ENCODE measurements at places on chromosomes 13 and 19. TPM values are rescaled to one million over a fixed set of nuclear protein-coding genes. Genes with fewer than 3 reads are reported as not detected.

- no peak for DNase-seq
These were observed 26.5 kb downstream of the MPND start for GRCh38 chr19:4369888-4370260.

- no peak for DNase-seq
These were observed 4.3 kb upstream of the ZNF17 start for GRCh38 chr19:57406516-57407123.

GRCh38 chr19:13015361-13016223 is 20.3 kb downstream of the NFIX start:
- DNase-seq = no peak

DNA sequence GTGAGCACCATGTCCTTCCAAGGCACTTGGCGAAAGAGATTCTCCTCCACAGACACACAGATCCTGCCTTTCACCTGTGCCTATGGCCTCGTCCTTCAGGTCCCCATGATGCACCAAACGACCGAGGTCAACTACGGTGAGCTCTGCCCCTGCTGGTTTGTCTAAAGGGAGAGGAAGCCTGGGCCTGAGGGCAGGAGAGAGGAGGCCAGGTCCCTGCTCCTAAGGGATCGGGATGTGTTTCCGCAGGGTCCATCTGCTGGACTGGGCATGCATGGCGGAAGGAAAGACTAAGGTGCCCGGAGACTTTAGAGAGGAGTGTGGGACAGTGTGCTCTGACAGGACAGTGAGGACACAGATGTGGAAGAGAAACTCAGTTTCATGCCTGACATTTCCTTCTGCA is 7.6 kb downstream of the SERPINE3 start:
- no peak for DNase-seq

GRCh38 chr19:50495020-50495531 is 15.9 kb downstream of the JOSD2 start:
- no peak for DNase-seq

- no peak for DNase-seq
These were observed 961.8 kb upstream of the SPRY2 start for GRCh38 chr13:81302677-81303076.

DNA sequence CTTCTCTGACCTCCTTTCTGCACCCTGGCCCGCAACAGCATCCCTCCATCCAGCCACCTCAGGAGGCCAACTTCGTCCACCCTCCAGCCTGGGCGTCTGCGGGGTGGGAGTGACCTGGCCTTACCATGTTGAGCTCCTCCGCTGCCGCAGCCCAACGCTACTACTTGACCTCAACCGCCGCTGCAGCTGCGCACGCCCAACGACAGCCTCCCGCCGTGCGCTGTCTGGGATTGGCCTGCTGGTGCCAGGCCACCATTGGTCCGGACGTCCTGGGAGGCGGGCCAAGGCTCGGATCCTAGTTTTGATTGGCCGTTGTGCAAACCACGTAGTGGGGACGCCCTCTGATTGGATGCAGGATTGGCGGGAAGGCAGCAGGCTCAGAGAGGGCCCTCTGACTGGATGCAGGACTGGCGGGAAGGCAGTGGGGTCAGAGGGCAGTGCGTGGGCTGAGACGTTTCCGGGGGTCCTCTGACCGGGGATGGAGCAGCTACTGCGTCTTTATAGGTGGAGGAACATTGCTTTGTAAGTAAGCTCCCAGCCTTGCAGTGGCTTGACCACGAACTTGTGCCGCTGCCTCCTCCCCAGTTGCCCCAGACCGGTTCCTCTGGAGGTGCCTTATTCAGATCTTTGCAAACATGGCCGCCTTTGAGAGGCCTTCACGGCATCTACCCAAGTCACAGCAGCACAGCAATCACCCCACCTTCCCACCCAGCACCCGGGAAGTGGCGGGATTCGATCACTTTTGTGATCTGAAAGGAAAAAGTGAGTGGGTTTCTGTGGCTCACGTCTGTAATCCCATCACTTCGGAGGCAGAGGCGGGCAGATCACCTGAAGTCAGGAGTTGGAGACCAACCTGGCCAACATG is at the start of gene TUBA3C:
TSS of gene TUBA3C (minus strand) at position 204 of the 865 bp plus-strand sequence. CDS start at position 127, 77 bp downstream.
- peak; percentile 79 for DNase-seq

GRCh38 chr19:12792051-12792852 is 966 bp downstream of the JUNB start:
- no peak for DNase-seq

DNA sequence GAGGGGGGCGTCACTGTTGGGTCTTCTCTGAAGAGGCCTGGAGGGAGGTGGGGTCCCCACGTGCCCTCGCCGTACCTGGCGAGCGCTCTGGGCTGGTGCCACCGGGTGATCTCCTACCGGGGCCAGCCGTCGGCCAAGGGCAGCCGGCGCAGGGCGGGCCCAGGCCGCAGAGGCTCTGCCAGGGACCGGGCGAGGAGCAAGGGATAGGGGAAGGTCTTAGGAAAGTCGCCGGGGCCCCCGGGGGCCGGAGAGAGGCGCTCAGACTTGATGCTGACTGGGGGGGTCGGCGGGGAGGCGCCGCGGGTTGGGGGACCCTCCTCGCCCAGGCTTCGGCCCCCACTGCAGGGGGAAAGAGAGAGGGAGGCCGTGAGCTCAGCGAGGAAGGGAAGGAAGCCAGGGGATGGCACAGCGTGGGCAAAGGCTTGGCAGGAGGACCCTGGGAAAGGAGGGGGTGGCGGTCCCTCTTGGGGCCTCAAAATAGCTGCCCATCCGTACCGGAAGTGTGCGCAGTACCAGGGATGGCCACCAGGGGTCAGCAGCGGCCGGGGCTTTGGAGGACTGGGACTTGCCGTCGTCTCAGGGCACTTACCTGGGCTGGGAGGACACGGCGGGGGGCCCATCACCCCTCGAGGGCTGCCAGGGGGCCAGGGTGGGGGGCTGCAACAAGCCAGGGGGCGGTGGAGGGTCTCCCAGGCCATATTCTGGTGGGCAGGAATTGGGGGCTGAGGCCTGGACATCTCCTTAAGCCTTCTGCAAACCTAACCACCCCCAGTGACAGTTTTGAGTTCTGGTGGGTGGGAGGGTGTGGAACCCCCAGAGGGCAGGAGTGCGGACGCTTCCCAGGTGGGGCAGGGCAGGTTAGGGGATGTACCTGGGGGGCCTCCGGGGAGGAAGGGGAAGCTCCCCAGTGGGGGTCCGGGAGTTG is 7.7 kb upstream of the TMEM161A start:
- DNase-seq = peak; percentile 93

- no peak for DNase-seq
These were observed 66.9 kb upstream of the DIAPH3 start for GRCh38 chr13:60230593-60230992.

GRCh38 chr19:55131421-55131820 is 14.0 kb upstream of the PPP1R12C start:
- DNase-seq = no peak

GRCh38 chr19:15893477-15893876 is 4.4 kb downstream of the CYP4F2 start:
- no peak for DNase-seq

- no peak for DNase-seq
These were observed 213.5 kb downstream of the DIAPH3 start for GRCh38 chr13:59950266-59950665.

DNA sequence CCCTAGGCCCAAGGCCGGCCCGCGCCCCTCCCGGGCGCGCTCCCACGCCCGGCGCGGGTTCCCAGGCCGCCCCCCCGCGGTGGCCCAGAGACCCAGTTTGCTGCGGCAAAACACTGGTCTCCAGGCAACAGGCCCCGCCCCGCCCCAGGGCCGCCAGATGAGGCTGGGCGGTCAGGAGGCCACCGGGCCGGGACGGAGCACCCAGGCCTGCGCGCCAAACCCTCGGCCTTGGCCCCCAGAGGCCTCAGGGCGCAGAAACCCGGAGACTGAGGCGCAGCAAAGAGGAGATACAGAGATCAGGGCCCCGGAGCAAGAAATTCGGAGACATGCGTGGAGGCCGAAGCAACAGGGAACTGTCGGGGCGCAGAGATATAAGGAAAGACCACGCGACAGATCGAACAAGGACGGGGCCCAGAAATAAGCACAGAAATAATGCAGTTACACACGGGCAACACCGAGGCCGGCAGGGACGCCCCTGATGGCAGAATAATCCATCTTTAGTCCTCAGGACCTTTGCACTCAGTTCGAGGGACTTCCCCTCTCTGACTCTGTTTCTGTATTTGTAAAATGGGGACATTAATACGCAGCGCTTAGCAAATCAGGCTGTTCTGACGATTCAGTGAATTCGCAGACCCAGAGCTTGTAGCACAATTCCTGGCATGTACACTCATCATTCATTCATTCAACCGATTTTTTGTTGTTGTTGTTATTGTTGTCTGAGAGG is 20.8 kb upstream of the ERCC1 start:
- peak; percentile 97 for DNase-seq

DNA sequence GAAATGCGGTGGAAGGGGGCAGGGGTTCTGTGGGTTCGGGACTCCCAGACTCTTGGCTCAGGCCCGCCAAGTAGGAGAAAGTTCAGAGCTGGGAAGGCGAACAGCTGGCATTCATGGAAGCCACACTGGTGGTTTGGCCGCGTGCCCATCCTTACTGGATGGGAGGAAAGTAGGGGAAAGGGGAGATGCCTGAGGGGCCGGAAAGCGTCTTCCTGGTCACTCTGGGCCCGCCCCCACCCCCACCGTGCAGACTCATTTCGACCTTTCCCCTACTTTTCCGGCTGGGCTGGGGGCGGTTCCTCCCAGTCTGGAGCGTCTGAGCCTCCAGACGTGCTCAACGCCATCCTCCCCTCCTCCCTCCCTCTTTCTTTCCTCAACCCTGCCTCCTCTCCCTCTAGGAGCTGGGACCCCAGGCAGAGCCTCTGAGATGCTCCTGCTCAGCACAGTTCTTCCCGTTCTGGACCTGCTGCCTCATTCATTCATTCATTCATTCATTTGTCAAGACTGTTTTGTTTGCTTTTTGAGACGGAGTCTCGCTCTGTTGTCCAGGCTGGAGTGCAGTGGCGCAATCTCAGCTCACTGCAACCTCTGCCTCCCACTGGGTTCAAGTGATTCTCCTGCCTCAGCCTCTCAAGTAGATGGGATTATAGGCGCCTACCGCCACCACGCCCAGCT is 3.5 kb downstream of the ANGPTL4 start:
- DNase-seq = peak; percentile 99

- DNase-seq = no peak
These were observed 271.2 kb upstream of the HTR2A start for GRCh38 chr13:47168066-47168465.

DNA sequence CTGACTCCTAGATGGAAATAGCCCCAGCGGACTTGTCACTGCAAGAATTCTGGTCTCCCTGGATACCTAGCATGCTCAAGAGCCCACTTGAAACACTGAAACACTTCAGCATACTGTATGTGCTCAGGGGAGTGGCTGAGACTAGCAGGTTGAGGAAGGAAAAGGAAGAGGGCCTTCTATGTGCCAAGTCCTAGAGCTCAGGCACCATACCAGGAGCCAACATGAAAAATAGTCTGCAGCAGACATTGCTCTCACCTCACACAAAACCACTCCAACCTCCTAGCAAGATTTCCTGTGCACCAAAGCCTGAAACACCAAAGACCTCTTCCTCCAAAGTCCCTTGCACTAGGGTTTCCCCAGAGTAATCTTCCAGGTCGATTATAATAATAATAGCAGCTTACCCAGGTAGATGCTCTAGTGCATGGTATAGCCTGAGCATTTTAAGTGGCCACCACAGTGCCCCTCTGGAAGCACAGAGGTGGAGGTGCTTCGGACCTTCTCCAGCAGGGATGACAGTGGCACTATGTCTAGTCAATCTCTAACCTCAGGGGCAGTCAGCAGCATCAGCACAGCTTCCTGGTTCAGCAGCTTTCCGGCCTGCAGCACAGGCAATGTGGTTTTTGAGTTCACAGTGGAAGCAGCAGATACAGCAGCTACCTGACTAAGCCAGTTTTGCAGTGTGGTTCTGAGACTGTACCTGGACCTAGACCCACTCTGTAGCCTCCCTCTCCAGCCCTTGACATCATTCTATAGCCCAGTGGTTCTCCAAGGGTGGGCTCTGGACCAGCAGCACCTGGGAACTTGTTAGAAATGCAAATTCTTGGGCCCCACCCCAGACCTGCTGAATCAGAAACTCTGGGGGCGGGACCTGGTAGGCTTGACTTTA is 45.6 kb upstream of the UBE2L5 start:
- no peak for DNase-seq

The BRCA2 gene
- total RNA-seq = 2.8 TPM

The KLK3 gene
- total RNA-seq = not detected

The TEX29 gene
- not detected for total RNA-seq

The CGB3 gene
- not detected for total RNA-seq

The TIMM44 gene
- total RNA-seq = 73.4 TPM

The LRP3 gene
- 49.8 TPM for total RNA-seq

The ZNF416 gene
- total RNA-seq = 6.5 TPM

The PTGER1 gene
- 1.6 TPM for total RNA-seq

The LSR gene
- total RNA-seq = 0.29 TPM

The ZNF99 gene
- not detected for total RNA-seq

The ZNF841 gene
- 24.9 TPM for total RNA-seq

The STOML3 gene
- total RNA-seq = not detected

The C19orf81 gene
- total RNA-seq = not detected
